ENCODE measurements at places on chromosomes 5 and 9. TPM values are rescaled to one million over a fixed set of nuclear protein-coding genes. Genes with fewer than 3 reads are reported as not detected.
A peak's percentile ranks its signal among the peaks of the same experiment; 100 is the strongest.

DNA sequence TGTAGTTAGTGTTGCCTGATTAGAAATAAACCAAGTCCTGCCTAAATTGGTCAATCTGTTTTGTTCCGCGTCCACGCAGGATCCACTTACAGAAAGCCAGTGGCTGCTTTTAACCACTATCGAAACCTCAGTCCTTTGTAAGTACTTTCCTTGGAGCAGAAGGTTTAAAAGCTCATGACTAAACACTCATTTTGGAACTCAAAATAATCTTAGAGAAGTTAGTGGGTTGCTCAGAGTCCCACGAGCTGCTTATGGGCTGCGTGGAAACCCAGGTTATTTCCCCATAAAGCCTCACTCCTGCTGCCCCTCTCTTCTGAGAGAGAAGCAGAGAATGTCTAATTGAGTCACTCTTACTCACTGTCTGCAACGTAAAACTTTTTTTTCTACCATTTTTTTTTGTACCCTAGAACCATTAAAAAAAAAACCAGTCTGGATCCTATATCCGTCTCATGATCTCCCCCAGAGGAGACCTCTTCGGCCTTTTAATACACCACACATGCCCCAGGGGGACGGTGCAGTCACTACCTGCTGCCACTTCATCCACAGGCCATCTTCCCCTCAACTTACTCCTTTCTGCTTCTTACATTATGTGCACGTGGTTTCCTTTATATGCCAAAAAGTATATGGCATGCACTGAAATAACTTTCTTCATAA, 7.6 kb downstream of the BASP1 start:
- no peak for DNase-seq

DNA sequence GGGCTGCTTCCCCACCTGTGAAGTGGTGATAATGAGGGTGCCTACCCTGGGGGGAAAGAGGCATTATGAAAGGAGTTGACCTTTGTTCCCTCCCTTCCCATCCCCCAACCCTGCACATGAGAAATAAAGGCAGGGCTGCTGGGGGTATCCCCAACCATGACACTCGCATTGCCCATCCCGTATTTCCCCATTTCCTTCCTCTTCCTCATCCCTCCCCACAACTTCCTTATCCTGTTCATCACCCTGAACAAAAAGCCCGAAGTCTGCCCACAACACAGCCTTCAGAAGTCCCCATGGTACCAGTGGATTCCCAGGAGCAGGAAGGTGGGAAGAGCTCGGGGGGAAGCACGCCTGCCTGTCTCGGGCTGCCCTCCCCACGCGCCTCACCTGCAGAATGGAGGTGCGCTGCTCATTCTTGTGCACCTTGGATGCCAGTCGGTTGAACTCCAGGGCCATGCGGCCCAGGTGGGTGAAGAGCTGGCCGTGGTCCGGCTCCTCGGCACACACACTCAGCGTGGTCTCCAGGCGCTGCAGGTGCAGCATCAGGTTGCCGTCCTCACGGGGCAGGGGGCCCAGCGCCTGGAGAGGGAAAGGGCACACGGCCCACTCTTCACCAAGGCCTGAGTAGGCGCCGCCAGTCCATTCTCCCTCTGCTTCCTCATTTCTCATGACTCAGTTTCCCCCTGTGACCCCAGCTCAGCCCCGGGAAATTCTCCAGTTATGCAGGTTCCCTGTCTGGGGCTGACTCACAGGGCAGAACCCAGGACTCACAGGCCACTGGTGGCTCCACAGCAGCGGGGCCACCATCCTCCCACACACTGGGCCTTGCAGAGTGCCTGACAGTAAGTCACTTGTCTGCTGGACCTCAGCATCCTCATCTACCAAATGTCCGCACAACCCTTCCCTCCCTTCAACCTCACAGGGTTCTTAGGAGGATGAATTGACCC, 24.2 kb downstream of the TNIP1 start:
- DNase-seq: no peak

DNA sequence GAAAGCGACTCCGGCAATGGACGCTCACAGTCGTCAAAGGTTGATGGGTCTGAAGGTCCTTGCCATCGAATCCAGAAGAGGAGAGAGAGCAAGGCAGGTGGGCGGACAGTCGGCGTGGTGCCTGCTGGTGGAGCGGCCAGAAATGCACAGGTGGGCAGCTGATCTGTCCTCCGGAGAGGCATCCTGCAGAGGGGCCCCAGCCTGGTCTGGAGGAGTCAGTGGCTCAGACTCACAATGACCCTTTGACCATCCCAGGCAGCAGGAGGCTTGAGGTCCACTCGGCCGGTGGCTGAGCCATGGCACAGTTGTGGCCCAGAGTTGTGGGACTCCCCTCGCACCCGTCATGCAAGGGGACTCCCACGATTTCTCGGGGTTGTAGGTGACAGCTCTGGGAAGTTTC, 34.4 kb upstream of the FCN2 start:
- DNase-seq: no peak

DNA sequence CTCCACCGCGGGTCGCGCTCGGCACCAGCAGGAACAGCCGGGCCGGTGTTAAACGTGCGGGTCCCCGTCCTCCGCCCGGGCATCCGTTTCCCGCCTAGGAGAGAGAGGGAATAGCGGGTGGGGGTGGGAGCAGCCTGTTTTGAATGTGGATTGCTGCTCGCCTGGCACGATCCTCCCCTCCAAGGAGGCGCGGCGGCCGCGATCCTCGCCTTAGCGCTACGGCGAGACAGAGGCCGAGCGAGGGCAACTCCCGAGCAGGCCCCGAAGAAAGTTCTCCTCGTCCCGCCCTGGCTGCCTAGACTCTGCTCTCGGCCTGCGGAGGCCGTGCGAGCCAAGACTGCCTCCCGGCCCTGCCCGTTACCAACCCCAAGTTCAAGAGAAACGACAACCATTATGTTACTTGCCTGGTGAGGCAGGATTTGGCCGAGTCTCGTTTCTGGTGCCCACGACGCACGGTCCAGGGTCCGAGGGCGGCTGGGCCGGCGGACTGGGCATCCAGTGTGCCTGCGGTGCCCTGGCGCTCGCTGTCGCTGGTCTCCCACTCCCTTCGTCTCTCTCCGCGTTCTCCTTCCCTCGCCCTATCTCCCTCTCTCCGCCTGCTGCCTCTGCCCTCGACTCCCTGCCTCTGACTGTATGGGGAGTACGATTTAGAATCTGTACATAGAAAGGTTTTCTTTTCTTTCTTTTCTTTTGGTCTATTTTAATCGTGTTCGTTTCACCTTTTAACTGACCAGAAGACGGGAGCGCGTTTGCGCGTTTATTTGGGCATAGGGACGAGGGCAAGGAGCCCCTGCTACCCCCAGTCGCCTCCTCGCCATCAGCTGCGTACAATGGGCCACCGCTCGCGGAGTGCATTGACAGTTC, 724 bp downstream of the NR2F1-AS1 start:
- no peak for DNase-seq

DNA sequence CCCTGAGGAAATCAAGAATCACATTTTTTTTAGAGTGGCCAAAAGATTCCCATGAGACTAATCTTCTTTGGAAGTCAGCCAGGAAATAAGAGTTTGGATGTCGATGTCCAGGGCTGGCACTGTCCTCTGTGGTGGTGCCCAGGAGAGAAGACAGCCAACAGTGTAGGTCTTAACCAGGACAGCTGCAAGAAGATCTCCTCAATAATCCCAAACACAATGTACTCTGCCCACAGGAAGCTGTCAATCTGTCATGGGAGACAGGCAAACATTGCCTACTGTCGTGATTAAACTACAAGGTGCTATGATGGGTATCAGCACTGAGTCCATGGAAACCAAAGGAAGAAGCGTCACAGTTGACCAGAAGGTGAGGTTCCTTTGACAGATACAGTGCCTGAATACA, 174.1 kb downstream of the PIK3R1 start:
- DNase-seq: no peak

GRCh38 chr5:76771705-76772405, 47.0 kb upstream of the F2RL1 start:
- DNase-seq: no peak

DNA sequence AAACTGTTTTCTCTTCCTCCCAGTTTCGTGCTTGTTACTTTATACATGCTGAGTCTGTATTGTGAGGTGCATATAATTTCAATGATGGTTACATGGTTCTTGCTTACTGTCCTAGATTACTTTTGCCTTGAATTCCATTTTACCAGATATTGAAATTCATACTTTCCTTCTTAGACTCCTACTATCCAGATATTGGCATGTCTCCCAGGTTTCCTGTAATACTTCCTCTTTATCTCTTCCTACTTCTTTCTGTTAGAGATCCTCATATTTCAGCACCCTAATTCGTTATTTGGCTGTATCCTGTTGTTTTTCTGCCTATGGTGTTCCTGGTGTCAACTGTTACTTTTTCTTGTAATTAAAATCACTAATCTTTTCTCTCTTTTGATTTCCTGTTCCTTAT, 522.1 kb downstream of the CCDC171 start:
- no peak for DNase-seq

DNA sequence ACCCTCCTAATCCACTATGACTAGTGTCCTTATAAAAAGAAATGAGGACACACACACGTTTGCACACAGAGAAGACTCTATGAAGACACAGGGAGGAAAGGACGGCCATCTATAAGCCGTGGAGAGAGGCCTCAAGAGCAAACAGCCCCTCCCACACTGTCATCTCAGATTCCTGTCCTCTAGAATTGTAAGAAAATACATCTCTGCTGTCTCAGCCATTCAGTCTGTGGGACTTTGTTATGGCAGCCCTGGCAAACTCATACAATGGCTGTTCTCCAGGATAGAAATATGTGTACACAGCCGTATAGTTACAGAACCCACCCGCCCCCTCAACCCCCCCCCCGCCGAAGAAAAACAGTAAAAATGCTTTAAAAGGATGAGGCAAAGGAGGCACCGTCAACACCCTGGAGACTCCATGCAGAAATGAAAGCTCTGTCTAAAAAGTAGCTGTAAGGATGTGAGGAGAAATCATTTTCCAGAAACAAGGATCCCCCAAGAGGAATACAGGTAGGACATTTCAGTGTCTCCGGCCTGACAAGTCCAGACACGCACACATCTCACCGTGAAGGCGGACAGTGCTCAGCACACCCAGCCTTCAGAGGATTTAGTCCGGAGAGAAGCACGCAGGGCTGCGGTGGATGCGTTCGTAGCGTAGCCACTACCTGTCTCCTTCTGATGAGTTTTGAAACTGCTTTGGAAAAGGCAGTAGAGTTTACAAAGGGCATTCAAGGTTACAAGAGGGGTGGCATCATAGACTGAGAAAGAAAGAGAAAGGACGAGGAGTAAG, 110.8 kb upstream of the ERCC6L2 start:
- DNase-seq: no peak

GRCh38 chr9:15403155-15403554, 19.5 kb upstream of the SNAPC3 start:
- no peak for DNase-seq

- DNase-seq: no peak
These were observed 383.4 kb downstream of the ICE1 start for GRCh38 chr5:5805916-5806315.

DNA sequence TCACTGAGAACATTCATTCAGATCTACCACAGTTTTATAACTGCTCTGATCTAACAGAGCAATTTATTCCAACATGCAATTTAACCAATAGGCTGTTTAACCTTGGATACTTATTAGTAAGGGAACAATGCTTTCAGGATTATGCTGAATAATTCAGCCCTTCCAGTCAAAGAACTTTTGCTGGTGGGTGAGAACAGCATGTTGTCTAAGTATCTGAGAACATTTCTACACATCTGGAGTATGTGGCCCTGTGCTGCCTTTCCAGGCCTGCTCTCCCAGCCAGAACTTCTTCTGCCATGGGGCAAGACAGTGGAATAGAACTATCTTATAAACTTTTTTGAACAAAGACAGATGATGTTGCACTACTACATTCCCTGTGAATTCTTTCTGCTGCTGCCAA, 55.8 kb downstream of the NFIB start:
- DNase-seq: no peak

DNA sequence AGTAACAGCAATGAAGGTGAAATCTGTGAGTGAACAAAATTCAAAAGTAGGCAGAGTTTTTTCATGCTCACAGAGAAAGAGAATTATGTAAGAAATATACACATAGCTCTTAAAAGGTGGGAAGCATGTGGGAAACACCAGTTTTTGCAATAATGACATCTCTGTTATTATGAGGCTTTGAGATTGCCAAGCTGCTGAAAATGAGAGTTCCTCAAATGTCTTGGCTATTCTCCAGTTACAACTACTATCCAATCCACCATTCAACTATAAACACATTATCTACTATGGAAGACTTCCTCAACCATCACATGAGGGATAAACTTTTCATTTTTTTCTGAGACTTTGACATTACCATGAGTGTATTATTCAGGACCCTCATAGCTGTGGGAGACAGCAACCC, 420.8 kb upstream of the ACTBL2 start:
- no peak for DNase-seq

GRCh38 chr9:135559606-135560005, 1.9 kb upstream of the PAEP start:
- DNase-seq: no peak

DNA sequence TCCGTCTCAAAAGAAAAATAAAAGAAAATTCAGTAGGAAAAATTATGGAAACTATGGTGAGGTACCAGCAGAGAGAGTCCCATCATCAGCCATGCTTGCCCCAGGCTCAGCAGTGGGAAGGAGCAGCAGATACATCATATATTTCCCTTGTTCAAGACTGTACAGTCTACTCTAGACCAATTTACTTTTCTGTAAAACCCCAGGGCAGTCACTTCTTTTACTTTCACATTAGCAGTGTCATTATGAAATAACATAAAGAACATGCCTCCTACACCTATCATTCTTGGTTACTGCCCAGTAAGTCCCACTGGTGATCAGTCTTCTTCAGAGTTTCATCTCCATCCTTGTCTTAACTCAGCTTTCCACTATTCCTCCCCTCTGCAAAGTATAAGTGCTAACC, 1145.0 kb downstream of the MAT2B start:
- no peak for DNase-seq

GRCh38 chr5:141914199-141914743, 9.4 kb upstream of the DELE1 start:
- DNase-seq: peak; percentile 59

DNA sequence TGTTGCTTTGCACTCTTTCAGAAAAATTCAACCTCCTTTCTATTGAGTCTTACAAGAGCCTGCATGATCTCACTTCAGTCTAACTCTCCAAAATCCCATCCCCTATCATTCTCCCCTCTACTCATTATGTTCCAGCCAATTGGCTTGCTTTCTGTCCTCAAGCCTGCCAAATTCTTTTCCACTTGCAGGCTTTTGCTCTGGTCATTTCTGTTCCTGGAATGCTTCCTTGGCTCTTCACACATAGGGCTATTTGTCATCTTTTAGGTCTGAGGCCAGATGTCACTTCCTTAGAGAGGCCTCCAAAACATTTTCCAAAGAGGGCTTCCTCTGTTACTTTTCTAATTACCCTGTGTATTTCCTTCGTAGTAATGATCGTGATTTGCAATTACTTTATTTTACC, 11.8 kb upstream of the CHD1 start:
- DNase-seq: no peak

- DNase-seq: no peak
These were observed 61.4 kb upstream of the AFAP1L1 start for GRCh38 chr5:149210225-149210624.

Gene GABRG2
- 2.8 TPM for total RNA-seq

Gene TRAF1
- 3.8 TPM for total RNA-seq

Gene UQCRQ
- 274 TPM for total RNA-seq

Gene PHF24
- 0.63 TPM for total RNA-seq

Gene IRGM
- total RNA-seq: not detected

Gene LIX1
- total RNA-seq: 19.7 TPM

Gene NRG2
- total RNA-seq: 0.64 TPM

Gene CRB2
- total RNA-seq: 80.5 TPM

Gene RGS7BP
- 0.39 TPM for total RNA-seq

Gene CCNJL
- 29.7 TPM for total RNA-seq

Gene IL13
- total RNA-seq: not detected

Gene CAMK4
- total RNA-seq: 9.4 TPM

Gene SLC34A1
- total RNA-seq: 0.16 TPM

Gene PRXL2C
- total RNA-seq: 5.9 TPM

Gene CCL28
- total RNA-seq: not detected

Gene F12
- 2.3 TPM for total RNA-seq

Gene MEIKIN
- total RNA-seq: not detected

Gene PLGRKT
- total RNA-seq: 24.6 TPM

Measured in neural crest cell (in vitro differentiated cells).